ENCODE measurements at places on chromosomes 12 and 14.

DNA sequence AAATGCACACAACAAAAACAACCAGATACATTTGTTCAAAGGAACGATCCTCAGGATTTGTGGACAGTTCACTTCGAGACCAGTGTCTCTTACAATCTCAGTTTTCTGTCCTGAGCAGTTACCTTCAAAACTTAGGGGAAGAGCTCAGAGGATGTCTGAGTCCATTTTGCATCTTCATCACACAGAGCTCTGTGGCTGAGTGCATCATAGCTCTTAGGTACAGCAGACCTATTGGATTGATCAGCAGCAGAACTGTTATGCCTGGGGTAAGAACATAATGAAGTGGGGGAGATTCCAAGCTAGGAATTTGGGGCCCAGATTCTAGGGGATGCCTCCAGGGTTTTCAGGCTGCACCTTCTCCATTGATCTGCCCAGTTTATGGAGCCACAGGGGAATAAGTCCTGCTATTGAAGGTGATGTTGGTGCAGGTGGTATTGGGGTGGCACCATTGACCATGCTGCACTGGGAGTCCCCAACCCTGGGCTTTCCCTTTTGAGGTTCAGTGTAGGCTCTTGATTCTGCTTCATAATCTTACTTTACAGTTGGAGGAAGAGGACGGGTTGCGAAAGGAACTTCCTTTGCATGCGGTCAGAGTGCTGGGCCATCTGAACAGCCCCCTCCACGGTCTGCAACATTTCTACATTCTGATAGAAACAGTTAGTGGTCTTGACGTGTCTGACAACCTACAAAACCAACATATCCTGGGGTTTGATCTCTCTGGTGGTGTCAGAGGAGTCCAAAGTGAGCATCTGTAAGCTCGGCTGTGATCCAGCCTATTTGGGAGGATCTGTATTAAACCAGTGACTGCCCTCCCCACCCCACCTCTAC is 112.8 kb downstream of the CHST11 start:
- no peak for DNase-seq

- DNase-seq = no peak
Observed at GRCh38 chr14:50210074-50210473, 21.3 kb downstream of the SOS2 start.

- no peak for DNase-seq
Observed at GRCh38 chr14:53963320-53964227, 6.9 kb upstream of the BMP4 start.

DNA sequence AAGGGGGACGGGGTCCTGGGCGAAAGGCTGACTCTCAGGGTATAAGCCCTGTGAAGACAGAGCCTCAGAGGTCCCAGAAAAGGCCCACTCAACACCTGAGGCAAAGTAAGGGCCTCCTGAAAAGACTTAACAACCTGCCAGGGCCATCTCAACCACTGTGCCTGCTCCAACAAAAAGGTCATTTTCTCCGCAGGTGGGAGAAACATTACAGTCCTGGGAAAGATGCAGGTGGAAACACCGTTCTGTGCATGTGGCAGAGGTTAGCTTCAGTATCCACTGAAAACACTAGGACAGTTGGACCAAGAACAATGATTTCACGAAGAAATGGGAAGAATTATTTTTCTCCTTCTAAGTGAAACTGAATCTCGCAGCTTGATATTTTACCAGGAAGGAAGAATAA is 50.9 kb downstream of the CCDC88C start:
- DNase-seq = no peak
